ENCODE measurements at places on chromosomes 5 and 9.

GRCh38 chr5:141547921-141548320, 59.0 kb downstream of the PCDHGC5 start:
- DNase-seq, result no peak

DNA sequence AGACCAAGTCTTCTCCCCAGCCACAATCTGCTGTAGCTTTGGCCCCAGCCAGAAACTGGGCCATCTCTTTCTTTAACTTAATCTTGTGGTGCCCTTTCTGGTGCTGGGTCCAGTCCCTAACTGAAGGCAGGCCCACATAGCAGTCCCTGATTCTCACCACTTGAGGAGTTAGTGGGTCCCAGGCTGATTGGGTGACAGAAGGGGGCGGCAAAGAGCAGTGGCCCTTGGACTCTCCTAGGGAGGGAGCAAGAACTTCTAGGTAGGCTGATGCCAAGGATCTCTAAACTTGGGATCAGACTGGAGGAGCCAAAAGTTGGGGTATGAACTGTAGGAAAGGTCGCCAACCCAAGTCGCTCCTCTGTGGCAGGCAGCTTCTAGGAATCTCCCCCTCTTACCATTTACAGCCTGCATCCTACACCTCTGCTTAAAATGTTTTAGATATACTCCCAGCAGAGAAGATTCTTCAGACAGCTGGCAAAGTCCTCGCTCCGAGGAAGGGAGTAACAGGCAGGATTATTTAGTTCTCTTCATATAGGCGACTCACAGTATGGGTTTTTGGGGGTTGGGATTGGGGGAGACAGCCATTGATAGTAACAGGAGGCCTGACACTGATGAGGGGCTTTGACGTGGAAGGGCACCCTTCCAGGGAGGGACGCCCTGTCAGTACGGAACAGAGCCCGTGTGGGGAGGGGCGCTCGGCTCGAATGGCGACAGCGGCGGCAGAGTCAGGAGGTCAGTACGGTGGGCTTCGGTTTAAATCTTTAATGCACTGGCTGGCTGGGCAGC, 2.0 kb upstream of the CCL27 start:
- peak; percentile 75 for DNase-seq

GRCh38 chr9:108099854-108100253, 610.3 kb upstream of the KLF4 start:
- DNase-seq, result no peak

GRCh38 chr5:179623906-179624741, 653 bp upstream of the HNRNPH1 start:
- no peak for DNase-seq

DNA sequence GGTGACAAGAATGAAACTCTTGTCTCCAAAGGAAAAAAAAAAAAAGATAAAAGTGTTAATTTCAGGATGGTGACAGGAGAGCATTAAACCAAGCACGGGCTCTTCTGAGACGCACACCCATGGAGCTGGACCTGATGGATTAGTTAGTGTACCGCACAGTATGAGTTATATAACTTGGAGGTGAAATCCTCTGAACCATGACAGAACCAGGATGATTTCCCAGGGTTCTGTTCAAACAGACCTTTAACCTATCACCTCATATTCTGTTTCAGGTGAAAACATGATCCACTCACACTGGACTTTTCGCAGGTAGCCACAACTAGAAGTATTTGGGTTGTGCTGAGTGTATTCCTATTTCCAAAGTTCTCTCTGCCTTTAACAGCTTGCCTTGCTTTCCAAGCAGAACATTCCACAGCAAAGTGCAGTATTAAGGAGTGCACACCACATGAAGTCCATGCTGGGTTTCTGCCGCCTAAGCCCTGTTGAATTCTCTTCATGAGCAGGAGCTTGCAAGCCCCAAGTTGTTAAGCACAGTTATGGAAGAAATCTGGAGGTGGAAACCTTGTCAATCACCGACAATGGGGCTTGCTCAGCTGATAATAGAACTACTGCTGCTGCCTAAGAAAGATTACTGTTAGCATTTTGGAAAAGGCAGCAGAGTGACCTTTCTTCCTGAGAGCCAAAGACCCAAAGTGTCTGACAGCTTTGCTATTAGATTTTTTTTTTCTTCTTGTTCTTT, 461.7 kb downstream of the TLE1 start:
- no peak for DNase-seq

DNA sequence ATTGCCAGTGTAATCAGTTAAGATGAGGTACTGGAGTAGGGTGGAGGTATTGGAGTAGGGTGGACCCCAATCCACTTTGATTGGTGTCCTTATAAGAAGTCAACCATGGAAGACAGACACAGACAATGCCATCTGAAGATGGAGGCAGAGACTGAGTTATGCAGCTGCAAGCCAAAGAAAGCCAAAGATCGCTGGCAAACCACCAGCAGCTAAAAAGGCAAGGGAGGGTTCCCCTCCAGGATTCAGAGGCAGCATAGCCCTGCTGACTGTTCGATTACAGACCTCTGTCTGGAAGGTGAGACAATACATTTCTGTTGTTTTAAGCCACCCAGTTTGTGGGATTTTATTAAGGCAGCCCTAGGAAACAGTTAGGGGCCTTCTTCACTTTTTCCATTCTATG, 30.5 kb upstream of the CKMT2 start:
- DNase-seq, result no peak

GRCh38 chr9:94706922-94707321, 19.6 kb upstream of the AOPEP start:
- DNase-seq, result no peak

- no peak for DNase-seq
Measured at GRCh38 chr5:159216454-159216853, 7.1 kb upstream of the RNF145 start.

DNA sequence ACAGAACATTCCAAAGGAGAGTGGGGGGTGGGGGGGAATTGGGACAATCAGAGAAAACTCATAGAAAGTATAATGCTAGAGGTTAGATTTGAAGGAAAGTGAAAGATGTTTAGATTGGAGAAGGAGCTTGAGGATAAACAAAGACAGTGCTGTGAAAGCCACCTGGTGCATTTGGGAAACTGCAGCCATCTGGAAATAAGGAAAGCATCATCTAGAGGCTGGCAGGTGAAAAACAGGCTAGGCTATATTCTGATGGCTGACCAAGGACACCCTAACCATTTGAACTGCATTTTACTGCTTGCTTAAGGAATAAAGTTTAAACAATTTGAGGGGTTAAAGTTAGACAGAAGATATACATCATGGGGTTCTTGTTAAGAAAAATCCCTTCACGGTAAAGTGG, 296.4 kb downstream of the CETN3 start:
- no peak for DNase-seq

DNA sequence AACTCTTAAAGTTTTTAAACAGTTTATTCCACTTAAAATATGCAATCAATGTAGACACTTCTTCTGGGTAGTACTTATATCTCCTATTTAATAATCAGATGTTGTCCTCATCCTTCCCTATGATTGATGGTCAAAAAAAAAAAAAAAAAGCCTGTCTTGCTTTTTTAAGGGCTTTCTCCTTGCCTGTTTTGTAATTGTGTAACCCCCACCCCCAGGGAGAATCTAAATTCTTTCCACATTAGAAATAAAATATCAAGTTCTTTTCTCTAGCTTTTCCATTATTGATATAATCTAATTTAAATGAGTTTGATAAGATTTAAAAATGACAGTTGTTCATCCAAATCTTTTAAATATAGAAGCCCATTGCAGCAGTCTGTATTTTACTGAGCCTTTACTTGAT, 119.7 kb downstream of the CHSY3 start:
- no peak for DNase-seq

- no peak for DNase-seq
Measured at GRCh38 chr5:59874675-59875074, 18.9 kb downstream of the PDE4D start.

GRCh38 chr9:134562146-134562849, 79.3 kb upstream of the COL5A1 start:
- DNase-seq, result no peak

- peak; percentile 50 for DNase-seq
Measured at GRCh38 chr9:33153666-33154065, 13.5 kb downstream of the B4GALT1 start.

GRCh38 chr5:56076486-56076885, 81.7 kb upstream of the IL6ST start:
- no peak for DNase-seq

DNA sequence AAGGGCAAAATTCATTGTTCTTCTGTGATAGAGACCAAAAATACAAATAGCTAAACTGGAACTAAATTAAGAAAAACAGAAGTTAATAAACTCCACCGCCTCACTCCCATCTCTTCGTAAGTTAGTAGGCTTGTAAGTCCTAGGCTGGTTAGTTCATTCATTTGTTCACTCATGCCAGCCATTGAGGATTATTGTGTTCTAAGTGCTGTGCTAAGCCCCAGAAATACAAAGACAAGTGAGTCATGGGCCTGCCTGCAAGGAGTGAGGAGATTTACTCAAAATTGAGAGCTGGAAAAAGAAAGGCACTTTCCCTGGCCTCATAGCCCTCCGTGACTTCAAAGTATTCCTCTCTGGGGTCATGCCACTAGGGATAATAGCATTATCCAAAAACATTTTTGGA, 8.5 kb downstream of the DOCK8 start:
- DNase-seq, result no peak

GRCh38 chr5:93589829-93590215, 6.8 kb downstream of the NR2F1 start:
- DNase-seq, result no peak

GRCh38 chr5:31492869-31493268, 39.0 kb downstream of the DROSHA start:
- DNase-seq, result no peak

- DNase-seq, result no peak
Measured at GRCh38 chr5:115179030-115179393, 9.3 kb upstream of the TRIM36 start.

GRCh38 chr9:75455444-75455921, 367.2 kb downstream of the OSTF1 start:
- DNase-seq, result no peak

DNA sequence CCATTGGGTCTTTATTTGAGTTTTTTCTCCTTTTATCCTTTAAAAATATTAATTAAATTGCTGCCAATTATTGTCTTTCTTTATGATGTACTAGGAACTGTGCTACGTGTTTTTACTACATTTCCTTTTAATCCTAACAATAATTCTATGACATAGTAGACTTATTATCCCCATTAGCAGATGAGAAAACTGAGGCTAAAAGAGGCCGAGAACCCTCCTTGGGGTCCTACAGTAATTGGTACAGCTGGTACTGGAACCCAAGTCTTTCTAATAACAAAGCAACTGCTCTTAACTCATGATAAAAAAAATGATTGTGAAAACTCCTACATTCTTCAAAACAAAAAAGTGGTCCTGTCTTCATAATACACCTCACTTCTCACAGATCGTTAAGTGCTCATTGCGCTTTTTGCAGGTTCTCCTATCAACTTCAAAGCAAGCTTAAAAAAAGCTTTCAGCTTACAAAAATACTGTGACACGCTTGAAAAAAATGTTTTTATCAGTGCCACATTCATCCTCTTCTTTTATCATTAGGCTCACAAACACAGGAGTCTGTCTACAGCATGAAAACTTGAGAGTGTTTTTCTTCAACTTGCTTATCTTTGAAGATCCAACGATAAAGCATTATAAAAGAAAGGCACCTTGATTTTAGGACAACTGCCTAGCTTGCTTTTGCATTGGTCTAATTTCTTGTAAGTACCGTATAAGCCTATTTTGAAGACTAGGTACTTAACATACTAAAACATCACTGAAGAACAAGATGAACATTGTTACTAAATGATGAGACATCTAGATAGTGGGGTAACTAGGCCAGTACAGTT, 32.4 kb downstream of the FYB1 start:
- no peak for DNase-seq

GRCh38 chr9:87122947-87123685, 175.8 kb upstream of the GAS1 start:
- DNase-seq, result no peak

GRCh38 chr9:129394061-129394885, 216.2 kb upstream of the IER5L start:
- DNase-seq, result no peak

DNA sequence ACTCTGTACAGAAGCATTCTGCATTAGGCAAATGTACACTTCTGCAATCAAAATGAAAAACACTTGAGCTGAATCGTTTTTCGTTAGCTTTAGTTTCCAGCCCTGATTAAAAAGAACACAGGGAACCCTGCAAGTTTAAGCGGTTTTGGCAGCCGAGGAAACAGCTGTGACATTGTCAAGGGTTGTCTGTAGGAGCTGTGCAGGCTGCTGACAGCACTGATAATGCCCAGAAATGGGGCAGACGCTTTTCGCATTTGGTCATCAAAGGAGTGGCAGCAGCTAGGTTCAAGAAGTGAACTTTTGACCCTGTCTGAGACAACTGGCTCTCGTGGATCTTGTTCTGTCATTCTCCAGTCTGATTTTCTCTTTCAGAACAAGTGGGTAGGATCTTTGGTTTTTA, 165.6 kb upstream of the CCDC152 start:
- DNase-seq, result no peak

DNA sequence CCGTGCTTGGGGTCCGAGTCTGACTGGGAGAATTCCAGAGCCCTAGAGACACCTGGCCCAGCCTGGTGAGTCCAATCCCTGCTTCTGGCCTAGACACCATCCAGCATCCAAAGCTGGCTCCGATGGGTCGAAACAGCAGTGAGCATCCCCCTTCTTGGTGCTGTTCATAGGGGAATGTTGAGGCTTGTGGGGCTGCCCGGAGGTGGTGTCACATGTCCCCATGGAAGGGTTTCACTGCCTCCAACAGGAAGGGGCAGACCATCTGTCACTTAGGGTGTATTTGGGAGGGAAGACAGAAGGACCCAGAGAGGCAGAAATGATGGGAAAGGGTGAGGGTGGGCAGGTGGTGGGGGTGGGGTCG, 13.9 kb downstream of the C9orf50 start:
- no peak for DNase-seq

- DNase-seq, result peak; percentile 70
Measured at GRCh38 chr9:100601216-100601615, 23.3 kb downstream of the CAVIN4 start.

GRCh38 chr5:82365744-82366228, 87.6 kb upstream of the RPS23 start:
- no peak for DNase-seq

- DNase-seq, result no peak
Measured at GRCh38 chr5:144083185-144083584, 87.3 kb downstream of the YIPF5 start.

GRCh38 chr5:16894236-16895057, 41.6 kb downstream of the MYO10 start:
- no peak for DNase-seq

GRCh38 chr9:71685394-71685793, 82.9 kb downstream of the CEMIP2 start:
- DNase-seq, result peak; percentile 68

DNA sequence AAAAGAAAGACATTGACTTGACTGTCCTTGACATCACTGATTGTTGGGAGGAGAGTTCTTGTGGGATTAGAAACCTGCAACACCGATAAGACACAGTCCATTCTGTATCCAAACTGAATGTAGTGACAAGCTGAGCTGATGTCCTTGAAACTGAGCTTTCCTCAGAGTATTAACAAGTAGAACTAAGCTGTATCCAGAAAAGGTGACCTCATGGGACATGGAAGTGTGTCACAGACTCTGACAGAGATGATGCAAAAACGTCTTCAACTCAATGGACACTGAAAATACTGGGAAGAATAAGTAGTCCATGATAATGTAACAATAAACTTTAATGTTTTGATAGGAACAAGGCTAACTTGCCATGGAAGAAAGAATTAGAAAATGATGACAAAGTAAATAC, 690.1 kb downstream of the CDH18 start:
- no peak for DNase-seq
